ENCODE measurements at places on chromosomes 16 and 17.

GRCh38 chr17:1229349-1229899 is 40.8 kb upstream of the BHLHA9 start:
- DNase-seq = no peak

DNA sequence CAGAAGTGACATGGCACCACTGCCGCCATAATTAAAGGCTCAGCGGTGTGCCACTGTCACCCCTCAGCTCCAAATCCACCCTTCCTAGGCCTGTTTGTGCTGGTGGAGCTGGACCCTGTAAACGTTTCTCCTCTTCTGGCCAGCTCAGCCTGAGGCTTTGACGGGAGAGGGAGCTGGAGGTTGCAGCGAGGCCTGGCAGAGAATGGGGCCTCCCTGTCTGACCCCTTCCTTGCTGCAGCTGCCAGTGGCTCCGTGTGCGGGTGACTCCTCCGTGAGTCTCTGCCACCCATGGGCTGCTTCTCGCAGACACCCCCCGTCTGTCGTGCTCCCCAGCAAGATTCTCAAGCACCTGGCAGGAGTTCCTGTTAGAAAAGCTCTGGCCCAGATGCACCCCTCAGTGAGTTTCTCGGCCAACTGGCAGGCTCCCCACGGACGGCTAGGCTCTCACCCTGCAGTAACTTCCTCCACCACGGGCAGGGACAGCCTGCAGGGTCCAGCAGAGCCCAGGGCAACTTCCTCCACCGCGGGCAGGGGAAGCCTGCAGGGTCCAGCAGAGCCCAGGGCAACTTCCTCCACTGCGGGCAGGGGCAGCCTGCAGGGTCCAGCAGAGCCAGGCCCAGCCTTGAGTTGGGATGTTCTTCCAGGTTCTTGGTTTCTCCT is 4.7 kb upstream of the CHMP6 start:
- DNase-seq = no peak

GRCh38 chr16:59053911-59054310 is 319.8 kb upstream of the GOT2 start:
- no peak for DNase-seq

- DNase-seq = no peak
These were observed 270.0 kb upstream of the PSMD7 start for GRCh38 chr16:74026373-74027281.

DNA sequence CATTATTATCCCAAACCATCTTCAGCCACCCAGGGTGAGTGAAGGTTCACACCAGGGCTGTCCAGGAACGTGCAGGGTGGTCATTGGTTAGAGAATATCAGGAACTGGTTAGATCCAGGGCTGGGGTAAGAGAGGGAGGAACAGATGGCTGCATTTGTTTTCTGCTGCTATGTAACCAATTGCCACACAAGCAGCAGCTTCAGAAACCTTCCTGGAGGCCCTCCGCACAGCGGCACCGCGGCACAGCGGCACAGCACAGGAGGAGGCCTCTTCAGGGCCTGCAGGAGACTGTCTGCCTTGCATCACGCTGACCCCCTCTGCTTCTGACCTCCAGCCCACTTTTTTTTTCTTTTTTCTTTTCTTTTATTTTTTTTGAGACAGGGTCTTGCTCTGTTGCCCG is 86.1 kb downstream of the KCNJ12 start:
- no peak for DNase-seq

DNA sequence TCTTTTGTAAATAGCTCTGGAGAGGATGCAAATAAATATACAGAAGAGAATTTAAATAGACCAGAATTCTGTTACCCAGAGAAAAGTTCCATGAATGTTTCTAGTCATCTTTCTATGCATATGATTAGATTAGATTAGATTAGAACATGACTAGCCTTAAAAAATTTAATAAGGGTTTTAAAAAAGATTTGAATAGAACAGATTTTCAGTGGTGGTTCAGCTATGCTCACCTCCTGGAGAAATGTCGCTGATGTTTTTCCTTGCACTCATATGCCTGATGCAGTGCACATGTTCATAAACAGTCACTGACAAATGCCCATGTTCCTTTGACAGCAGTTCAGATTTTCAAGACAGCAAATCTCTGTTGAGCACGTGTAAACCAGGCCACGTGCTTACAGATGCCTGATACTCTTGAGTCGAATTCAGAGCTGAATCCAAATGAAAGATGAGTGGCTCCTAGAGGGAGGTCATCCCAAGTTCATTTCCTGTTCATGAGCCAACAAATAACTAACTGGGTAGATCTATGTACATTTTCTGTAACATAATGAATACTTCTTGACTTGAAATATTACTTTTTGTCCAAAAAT is 19.9 kb upstream of the RAB11FIP4 start:
- no peak for DNase-seq

DNA sequence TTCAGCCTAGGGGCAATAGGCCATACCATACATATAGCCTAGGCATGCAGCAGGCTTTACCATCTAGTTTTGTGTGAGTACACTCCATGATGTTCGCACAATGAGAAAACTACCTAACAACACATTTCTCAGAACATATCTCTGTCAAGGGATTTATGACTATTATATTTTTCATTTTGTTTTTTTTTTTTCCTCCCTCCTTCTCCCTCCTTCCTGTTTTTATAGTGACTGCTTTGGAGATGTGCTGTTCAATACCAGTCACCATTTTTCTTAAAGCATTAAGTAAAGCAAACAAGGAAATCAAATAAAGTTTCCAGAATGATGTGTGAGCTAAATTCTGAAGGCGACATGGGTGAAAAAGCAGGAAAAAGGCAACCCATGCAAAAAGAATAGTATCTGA is 194.6 kb downstream of the STX8 start:
- DNase-seq = no peak

DNA sequence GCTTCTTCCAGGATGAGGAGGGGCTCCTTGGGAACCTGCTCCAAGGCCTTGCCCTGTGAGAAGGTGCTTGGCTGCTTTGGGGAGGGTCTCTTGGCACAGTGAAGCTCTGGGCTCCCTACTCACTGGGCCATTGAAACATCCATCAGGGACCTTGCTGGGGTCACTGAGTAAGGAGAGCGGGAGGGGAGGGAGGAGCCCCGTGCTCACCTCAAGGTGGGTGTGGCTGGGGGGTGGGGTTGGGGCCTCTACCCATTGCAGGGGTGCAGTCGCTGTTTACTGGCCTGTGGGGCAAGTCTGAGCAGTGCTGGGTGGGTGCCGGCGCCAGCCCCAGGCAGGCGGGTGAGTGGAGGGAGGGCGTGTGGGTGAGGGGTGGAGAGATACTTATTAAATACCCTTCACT is 9.9 kb downstream of the TNS4 start:
- DNase-seq = no peak

DNA sequence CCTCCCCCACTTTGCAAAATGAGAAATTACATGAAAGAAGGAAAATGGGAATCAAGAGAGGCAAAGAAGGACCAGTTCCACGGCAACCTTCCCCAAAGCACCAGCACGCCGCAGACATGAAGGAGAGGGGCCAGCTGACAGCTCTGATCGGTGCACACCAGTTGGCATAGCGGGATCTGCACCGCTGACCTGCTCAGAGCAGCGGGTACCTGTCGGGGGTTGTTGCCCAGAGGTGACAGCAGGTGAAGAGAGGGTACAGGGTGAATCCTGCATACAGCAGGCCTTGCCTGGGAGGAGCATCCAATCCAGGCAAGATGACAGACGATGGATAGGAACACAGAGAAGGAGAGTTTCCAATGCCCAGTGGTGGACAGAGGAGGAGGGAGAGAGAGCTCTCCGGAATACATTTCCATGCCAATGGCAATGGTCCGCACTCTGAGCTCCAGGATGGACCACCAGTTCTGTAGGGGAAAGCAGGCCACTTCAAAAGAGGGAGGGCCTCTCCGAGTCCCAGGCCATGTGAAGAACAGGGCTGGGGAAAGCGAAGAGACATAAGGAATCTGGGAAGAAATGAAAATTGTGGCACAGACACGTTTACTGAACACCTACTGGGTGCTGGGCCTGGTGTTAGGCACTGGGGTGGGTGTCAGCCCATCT is 24.0 kb downstream of the CEP295NL start:
- DNase-seq = no peak

GRCh38 chr16:58850678-58851020 is 116.5 kb upstream of the GOT2 start:
- DNase-seq = no peak

DNA sequence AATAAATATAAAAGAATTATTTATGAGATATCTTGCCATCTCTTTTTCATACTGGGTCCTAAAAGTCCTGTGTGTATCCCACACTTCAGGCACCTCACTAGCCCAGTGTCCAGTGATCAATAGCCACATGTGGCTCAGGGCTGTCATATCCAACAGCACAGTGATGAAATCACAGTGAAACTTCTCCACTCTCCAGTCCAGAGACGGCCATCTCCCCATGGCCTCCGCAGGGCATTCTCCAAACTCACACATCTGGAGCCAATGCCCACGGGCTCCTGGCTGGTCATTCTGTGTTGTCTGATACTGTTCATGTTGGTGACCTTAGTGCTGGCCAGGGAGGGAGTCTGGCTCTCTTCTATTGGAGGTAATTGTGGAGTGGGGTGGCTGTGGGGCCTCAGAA is 125.2 kb upstream of the SDK2 start:
- no peak for DNase-seq

DNA sequence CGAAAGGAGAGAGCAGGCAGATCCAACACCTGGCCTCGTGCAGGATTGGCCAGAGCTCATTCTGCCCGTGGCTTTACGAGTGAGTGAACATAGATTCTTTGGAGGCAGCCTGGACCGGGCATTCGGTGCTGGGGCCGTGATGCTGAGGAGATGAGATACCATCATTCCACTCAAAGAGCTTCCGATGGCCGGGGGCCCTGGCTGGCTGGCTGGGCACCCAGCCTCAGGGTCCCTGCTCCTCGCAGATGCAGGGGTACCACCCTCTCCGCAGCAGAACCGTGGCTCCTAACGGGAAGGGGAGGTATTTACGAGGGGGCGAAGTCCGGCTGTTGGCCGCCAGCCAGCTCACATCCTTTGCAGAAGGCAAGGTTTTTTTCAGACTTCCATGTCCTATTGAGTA is 66.1 kb upstream of the FOXF1 start:
- DNase-seq = no peak

DNA sequence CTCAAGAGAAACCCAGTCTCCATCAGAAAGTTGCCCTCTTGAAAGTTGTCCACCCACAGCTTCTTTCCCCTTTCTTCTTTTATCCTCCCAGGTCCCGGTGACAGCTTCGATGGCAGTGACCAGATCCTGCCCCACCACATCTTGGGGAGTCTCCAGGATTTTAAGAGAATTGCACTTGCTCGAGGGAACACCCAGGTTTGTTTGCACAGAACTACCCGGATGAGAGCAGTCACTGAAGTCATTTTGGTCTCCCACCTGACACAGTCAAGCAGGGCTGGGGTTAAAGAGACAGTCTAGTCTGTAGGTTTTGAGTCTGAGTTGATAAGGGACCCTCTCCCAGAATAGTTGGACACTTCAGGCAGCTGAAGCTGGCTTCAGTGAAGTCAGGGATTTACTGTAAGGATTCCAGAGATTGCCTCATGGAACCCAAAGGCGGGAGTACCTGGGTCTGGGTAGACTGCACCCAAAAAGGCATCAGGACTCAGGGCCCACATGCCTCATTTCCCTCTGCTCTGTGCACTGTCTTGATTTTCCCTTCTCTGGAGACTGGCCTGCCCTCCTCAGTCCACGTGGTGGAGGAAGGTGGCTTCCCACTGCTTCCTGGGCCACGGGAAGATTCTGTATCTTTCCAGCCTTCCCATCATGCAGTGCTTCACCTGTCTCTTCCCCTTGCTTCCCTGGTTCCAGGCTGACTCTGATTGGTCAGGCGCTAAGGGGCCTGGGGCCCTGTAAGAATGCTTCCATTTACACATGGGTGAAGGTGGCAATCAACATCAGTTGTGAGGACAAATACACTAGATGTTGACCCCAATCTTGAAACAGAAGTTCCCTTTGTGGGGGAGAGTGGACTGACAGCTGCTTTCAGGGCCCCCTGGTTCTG is 9.5 kb downstream of the MYCBPAP start:
- DNase-seq = no peak

DNA sequence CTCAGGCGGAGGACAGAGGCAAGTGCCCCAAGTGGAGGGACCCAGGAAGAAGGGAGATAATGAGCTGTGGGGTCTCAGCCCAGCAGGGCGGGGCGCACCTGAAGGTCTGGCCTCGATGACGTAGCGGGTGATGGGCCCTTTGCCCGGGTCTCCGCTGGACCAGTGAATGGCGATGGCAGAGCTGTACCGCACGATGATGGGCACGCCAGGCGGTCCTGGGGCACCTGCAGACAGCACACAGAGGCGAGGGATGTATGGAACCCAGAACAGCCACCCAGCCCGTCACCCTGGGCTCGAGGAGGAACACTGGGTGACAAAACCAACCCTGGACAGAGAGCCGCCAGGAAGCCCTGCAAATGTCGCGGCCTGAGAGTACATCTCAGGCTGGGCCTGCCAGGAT is 46.2 kb upstream of the CDC42EP4 start:
- no peak for DNase-seq

- DNase-seq = no peak
These were observed 59.7 kb downstream of the GRIN2A start for GRCh38 chr16:10122546-10122945.

GRCh38 chr17:72900654-72900971 is 191.9 kb downstream of the SLC39A11 start:
- DNase-seq = no peak

DNA sequence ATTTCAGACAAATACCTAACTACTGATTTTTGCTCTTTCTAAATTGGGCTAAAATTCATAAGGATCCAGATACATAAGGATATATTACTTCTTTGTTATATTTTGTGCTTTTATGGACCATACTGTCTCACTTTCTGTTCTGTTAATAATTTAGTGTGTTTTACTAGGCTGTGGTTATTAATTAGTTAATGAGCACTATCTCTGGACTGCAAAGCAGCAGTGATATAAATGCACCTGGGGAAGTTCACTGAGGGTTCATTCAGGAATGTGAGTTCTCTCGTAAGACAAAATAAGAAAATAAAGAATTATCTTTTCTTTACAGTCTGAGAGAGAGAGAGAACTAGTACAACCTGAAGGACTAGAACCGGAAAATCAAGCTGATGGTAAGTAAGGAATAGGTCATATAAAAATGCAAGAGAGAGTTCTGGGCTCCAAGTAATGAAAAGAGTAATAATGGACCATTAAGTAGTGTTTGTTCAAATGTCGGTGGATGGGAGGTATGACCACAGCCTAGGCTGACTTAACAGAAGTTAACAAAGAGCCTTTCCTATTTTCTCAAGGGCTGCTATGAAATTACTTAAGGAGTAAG is 55.6 kb downstream of the IKZF3 start:
- no peak for DNase-seq

- no peak for DNase-seq
These were observed at the start of gene MAP3K14 for GRCh38 chr17:45316434-45317110. MAP3K14 (minus strand) TSS chr17:45317020; CDS start chr17:45290745, 26,275 bp downstream.

DNA sequence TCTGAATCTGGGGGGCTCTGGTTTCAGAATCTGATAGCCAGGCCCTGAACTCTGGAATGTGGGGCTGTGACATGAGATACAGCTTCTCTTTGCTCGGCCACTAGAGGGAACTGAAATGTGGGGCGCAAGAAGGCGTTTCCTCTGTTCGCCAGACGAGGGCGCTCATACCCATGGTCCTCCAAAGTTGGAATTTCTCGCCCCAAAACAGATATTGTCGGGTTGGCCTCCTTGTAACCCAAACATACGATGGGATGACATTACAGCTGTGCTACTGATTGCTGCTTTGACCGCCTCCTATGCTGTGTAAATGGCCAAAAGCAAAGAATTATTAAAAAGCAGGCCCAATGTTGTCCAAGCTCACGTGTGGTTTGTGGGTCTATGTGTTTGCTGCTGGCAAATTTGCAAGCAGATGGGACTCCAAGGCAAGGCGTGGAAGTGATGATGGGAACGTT is 13.1 kb upstream of the MSI2 start:
- DNase-seq = peak; percentile 8

GRCh38 chr17:69331756-69332155 is 4.8 kb upstream of the ABCA5 start:
- DNase-seq = no peak

All from GM04503 (cell line).